Colonic mucosa (tissue), 4 donors: ENCODE measurements at places on chromosomes 1 and 21. TPM values are rescaled to one million over a fixed set of nuclear protein-coding genes. Genes with fewer than 3 reads are reported as not detected.
A peak's percentile ranks its signal among the peaks of the same experiment; 100 is the strongest.

Gene GCLM
- total RNA-seq = 19.4 TPM

Gene ENO1
- total RNA-seq = 1,067 TPM

Gene C1orf141
- not detected for total RNA-seq

Gene IFI16
- 15.1 TPM for total RNA-seq

Gene ARHGEF19
- 9.0 TPM for total RNA-seq

DNA sequence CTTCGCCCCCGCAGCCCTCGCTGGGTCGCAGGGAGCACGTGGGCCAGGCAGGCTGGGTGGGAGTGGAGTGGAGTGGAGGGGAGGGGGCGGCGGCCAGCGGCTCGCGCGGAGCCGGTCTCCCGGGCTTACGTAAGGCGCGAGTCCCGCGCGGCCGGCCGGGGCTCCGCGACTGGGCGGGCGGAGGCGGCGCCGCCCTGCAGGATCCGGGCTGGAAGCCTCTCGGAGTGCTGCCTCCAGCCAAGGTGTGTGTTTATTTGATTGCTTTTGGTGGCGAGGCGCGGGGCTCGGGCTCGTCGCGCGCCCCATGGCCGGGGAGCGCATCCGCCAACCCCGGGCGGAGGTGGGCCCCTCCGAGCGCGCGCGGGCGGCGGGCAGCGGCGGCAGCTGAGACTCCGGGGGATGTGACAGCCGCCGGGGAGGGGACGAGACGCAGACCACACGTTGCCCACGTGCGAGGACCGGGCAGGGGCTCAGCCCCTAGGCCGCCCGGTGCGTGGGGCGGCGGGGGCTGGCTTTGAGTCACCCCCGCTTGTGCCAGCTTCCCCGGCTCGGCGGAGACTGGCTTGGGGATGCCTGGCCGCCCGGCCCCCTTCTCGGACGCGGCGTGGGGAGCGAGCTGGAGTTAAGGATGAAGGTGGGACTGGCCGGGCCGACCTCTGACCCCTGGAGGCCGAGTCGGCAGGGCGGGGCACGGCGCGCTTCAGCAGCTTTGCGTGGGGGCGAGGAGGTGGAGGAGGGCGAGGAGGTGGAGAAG lies 402 bp upstream of the AK4 start:
- DNase-seq = peak; percentile 71

DNA sequence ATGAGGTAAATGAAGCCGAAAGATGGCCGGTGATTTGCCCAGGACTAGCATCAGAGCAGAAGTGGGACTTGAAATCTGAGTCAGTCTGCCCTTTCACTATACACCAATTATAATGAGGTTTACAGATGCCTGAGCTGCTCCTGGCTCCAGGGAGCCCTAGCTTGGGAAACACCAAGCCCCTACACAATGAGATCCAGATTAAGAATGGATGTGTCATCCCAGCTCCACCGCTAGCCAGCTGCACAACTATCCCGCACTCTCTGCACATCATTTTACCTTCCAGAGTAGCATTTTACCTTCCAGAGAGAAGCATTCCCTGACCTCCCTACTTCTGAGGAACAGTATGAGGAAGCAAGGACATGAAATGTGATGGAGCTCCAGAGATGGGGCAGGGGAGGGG lies 27.0 kb downstream of the SERTAD4 start:
- no peak for DNase-seq

- peak; percentile 49 for DNase-seq
Observed at GRCh38 chr1:6601923-6602668, 573 bp downstream of the KLHL21 start.

DNA sequence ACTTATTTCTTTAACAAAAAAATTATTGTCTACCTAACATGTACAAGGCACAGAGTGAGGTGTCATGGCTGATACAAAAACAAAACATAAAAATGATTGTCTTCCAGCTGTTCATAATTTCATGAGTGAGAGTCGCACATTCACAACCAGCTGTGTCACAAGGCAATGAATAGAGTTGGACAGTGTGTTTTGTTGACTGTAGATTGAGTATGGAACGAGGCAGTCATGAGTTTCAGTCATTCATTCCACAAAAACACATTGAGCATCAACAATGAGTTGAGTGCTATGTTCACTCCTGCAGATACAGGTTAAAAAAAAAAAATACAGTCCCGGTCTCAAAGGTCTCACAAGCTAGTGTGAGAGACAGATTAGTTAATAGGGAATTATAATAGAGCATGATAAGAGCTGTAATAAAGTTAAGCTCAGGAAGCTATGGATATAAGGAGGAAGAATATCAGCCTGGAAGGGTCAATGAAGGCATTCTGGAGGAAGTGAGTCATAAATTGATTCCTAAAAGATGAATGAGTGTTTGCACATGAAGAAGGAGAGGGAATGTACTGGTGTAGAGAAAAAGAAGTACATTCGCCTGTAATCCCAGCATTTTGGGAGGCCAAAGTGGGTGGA lies 47.8 kb upstream of the ARHGAP29 start:
- DNase-seq = no peak

DNA sequence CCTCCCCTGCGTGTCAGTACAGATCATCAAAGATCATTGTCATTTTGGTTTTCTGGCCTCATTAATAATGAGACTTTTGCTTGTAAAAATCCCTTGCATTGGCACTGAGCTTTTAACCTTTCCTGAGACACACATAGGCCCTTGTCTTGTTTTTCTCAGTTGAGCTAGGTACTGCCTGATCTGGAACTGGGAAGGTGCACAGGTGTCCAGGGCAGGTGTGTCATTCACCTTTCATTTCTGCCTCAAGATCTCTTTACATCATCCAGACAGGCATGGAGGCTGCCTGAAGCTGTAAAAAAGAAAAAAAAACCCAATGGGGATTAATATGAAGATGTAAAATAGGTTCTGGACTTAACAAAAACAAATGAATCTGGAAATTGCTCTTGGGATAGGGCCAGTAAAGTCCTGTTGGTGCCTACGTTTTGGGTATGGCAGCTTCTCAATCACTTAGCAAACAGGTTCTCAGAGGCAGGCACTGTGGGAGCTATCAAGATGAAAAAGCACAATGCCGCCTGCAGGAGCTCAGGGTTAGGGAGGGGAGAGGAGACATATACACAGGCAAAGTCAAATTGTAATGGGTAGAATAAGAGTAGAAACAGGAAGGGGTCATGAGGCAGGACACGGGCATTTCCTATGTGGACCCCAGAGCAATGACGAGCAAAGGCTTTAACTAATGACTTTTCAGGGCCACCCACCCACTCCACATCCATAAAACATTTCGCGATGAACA lies 1.0 kb upstream of the KCNC4 start:
- no peak for DNase-seq

- no peak for DNase-seq
Observed at GRCh38 chr21:44461005-44461404, 5.7 kb downstream of the LRRC3 start.

- no peak for DNase-seq
Observed at GRCh38 chr1:213409971-213410370, 358.9 kb downstream of the RPS6KC1 start.

GRCh38 chr21:29082046-29082815 lies 8.8 kb upstream of the CCT8 start:
- DNase-seq = peak; percentile 23

- no peak for DNase-seq
Observed at GRCh38 chr1:86648255-86648654, 56.1 kb upstream of the SH3GLB1 start.

DNA sequence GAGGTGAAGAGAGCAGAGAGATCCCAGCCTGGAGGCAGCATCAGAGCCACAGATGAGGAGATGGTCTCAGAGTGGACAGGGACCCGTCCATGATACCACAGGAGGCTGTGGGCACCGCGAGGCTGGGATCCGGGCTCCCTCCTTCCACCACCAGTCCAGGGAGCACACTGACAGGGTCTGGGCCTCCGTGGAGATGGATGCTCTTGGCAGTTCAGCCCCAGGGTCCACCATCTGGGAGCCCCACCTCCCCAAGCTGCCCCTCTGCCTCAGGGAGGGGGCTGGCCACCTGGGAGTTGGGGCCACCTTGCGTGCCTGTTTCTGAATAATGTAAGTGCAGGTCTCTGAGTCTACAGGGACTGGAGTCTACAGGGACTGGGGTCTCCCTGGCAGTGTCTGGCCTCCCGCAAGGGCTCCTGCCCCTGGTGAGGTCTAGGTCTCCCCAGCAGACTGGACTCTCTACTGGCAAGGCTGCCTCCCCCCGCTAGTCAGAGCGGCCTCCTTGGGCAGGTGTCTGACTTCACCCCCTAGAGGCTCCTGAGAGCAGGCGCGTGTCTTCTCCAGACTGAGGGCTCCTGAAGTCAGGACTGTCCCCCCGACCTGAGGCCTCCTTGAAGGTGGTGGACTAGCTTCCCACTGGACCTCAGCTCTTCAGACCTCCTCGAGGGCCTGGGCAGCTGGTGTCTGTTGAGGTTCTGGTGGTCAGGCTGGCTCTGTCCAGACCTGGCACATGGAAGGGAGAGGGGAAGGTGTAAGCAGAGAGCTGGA lies 218.5 kb downstream of the PTPRU start:
- no peak for DNase-seq

- DNase-seq = peak; percentile 98
Observed at GRCh38 chr1:179293340-179294327, at the start of gene SOAT1. SOAT1 (plus strand) TSS chr1:179293797; CDS start chr1:179302685, 8,888 bp downstream.

DNA sequence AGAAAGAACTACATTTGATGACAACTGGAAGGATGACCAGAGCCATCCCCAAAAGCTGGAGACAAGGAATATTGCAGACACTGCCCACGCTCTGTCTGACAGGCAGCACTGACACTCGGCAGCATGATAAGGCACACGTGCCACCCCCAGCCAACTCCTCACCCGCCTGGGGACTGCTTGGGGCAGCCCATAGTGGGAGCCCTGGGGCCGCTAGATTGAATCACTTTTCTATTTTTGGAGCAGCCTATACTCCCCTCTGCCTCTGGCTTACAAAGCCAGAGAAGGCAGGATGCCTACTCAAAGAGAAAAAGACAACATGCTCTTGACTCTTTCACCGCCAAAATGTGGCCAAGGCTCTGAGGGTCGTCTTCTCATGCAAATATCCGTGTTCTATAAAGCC lies 1.3 kb downstream of the SMG5 start:
- no peak for DNase-seq

- no peak for DNase-seq
Observed at GRCh38 chr1:89100412-89100811, 25.5 kb downstream of the GBP2 start.
